ENCODE measurements at places on chromosomes 12 and 14.

DNA sequence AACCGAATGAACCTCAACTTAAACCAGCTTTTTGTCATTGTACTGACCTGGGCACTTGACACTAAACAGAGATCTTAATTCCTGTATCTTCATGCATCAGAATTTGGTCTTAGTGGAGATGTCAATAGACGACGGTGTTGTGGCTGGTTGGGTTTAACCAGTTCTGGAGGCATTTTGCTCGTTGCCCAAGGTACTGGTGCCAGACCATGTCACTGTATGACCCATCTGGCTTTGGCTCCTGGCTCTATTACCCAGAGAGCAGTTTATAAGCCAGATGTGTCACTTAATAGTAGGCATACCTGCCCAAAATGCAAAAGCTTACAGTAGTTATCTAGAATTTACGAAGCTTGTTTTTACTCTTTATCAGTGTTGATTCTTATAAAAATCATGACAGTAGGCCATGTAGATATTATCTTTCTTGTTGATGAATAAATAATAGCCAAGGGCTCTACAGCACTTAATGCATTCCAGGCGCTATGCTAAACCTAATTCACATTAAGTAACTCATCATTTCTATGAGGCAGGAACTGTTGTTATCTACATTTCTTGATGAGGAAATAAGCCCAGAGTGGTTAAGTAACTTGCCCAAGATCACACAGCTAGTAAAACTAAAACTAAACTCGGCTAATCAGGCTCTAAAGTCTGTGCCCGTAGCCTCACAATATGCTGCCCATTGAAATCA lies 179.7 kb upstream of the HIF1A start:
- no peak for DNase-seq

DNA sequence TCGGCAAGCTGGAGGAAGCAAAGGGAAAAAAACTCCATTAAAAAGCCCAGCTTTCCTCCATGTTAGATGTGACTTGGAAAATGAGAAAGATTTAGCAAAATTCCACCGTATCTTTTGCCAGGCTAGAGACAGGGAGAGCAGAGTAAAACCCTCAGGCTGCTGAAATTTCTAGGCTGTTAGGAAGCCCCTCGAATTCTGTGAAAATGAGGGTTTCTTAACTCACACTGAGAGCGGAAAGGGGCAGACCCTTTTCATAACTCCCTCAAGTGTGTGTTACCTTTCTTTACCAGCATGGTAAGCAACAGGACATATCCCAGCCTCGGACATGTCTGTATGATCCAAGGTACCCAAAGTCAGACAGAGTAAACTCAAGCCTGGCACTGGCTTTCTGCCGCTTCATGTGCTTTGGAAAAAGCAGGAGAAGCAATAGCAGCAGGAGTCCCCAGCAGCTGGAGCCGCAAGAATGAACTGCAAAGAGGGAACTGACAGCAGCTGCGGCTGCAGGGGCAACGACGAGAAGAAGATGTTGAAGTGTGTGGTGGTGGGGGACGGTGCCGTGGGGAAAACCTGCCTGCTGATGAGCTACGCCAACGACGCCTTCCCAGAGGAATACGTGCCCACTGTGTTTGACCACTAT lies at the start of gene RHOJ:
TSS of gene RHOJ (plus strand) at position 37 of the 637 bp plus-strand sequence. CDS start at position 464, 427 bp downstream.
- DNase-seq: no peak

DNA sequence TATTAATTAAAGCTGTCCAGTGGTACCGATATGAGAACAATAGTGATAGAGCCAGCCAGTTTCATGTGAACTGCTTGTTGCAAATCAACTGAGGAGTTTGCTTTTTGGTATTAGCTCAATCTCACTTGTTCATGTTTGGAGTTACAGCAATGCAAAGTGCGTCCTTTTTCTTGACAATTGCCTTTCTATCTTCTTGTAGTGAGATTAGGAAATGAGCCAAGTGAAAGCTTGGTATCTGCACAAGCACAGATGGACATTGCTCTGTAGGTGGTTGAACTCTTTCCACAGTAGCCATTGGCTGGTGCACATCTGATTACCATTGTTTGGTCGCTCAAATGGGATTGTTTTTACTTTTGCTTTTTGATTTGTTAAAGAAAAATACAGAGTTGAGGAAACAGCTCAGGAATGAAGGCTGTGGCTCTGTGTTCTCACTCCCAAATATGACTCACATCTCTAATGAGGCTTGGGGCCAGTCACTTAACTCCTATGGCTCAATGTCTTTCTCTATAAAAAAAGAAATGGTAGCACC lies 241.4 kb downstream of the BMP4 start:
- no peak for DNase-seq

GRCh38 chr12:26620907-26621306 lies 212.1 kb downstream of the ITPR2 start:
- DNase-seq: no peak

GRCh38 chr12:15839041-15839440 lies 43.1 kb upstream of the STRAP start:
- DNase-seq: no peak

DNA sequence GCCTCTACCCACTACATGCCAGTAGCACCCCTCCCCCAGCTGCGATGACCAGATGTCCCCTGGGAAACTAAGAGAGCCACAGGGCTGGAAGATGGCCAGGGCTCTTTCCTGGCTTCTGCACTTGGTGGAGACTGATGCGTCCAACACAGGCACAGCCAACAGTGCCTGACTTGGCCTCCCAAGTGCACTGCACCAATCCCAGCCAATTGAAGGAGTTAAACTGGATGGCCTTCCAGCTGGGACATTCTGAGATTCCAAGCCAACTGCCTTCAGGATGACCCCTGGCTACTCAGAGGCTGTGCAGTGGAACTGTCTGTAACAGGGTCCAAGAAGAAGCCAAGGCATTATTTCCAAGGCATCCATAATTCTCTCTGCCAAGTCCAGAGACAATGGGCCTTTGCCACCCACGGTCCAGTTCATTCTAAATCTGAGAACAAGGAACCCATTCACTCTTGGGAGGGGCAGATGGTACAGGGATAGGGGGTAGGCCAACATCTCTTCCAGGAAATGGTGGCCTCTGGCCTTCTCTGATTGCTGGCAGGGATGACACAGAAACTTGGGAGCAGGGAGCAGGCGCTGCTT lies 35.2 kb downstream of the PRIMA1 start:
- no peak for DNase-seq

DNA sequence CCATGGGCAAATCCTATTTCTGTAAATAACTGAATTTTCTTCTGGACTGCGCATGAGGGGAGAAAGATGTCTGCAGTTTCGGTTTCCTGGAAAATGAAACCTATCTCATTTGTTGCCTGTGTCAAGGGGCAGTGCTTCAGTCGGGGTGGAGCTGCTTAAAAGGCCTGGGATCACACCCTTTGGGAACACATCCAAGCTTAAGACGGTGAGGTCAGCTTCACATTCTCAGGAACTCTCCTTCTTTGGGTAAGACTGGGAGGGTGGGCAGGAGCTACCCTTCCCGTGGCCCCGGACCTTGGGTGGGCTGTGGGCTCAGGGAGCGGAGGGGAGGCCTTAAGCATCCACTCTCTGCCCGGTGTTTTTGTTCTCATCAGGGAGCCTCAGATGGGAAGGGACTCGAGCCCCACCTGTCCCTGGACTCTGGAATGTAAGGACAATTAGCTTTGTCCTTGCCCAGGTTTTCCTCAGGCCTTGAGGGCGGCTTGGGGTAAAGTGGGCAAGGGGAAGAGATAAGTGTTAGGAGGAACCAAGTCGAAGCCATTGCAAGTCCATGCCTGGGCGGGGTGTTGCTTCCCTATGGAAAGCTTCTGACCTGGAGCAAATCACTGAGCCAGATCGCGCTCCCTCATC lies at the start of gene IFI27:
TSS of gene IFI27 (plus strand) at position 185 of the 630 bp plus-strand sequence.
- DNase-seq: no peak

DNA sequence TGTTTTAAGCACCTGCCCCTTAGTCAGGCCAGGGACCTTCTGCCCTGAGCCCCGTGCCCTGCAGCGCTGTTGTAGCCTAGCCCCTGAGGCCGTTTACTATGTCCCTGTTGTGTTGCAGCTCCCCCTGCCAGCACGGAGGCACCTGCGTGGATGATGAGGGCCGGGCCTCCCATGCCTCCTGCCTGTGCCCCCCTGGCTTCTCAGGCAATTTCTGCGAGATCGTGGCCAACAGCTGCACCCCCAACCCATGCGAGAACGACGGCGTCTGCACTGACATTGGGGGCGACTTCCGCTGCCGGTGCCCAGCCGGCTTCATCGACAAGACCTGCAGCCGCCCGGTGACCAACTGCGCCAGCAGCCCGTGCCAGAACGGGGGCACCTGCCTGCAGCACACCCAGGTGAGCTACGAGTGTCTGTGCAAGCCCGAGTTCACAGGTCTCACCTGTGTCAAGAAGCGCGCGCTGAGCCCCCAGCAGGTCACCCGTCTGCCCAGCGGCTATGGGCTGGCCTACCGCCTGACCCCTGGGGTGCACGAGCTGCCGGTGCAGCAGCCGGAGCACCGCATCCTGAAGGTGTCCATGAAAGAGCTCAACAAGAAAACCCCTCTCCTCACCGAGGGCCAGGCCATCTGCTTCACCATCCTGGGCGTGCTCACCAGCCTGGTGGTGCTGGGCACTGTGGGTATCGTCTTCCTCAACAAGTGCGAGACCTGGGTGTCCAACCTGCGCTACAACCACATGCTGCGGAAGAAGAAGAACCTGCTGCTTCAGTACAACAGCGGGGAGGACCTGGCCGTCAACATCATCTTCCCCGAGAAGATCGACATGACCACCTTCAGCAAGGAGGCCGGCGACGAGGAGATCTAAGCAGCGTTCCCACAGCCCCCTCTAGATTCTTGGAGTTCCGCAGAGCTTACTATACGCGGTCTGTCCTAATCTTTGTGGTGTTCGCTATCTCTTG lies 7.6 kb downstream of the DLK1 start:
- DNase-seq: no peak

DNA sequence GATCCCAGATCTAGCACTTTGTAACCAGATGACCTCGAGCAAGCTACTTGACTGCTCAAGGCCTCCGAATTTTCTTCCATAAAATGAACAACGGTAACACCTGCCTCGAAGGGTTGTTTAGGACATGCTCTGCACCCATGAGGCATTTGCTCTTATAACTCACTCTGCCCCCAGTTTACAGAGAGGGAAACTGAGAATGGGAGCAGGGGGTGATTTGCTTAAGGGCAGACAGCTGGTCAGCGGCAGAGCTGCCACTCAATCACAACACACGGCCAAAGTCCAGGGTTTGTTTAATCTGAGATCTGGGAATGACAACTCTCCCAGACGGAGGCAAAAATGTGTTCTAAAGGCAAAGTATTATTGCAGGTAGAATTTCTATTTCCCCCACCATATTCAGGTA lies 156.3 kb downstream of the RIMBP2 start:
- no peak for DNase-seq

GRCh38 chr12:54555670-54556257 lies 6.4 kb downstream of the PDE1B start:
- DNase-seq: no peak

GRCh38 chr12:93115646-93116045 lies 186.6 kb upstream of the EEA1 start:
- DNase-seq: no peak

- no peak for DNase-seq
These were observed 144.7 kb downstream of the ALX1 start for GRCh38 chr12:85424581-85425348.

DNA sequence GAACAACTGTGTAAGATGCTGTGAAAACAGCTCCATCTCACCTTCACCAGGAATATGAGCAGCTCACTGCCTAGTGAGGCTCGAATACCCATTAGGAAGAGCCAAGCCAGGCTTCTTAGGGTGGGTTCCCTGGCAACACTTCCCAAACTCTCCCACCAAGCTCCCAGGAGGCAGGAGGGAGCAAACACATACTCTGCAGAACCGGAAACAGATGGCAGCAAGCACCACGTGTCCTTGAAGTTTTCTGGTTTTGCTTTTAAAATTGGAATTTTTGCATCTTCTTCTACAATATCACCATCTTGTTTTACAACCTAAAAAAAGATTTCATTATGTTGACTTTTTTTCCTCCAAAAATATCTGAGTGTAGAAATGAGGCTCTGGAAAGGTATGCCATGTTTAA lies 186.7 kb downstream of the ZFP36L1 start:
- DNase-seq: no peak

DNA sequence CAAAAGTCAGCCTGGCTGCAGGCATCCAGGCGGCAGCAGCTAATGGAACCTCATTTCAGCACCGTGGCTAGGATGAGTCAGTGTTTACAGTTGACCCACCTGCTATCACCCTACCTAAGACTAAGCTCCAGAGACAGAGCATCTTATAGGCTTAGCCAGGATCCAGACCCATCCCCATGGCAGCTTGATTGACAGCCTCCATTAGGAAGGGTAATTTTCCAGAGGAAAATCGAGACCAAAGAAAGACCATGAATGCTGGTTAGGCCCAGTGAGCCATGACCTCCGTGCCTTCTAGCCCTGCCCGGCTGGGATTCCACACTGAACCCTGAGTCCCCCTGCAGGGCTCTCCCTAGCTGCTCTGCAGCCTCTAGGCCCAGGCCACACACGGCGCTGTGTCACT lies 38.7 kb downstream of the TUNAR start:
- DNase-seq: no peak

- peak; percentile 41 for DNase-seq
These were observed 1.3 kb downstream of the DCAF5 start for GRCh38 chr14:69151458-69152180.

- no peak for DNase-seq
These were observed 760.3 kb downstream of the NOVA1 start for GRCh38 chr14:25837551-25837965.

- no peak for DNase-seq
These were observed 133.5 kb downstream of the BICD1 start for GRCh38 chr12:32240162-32240561.

DNA sequence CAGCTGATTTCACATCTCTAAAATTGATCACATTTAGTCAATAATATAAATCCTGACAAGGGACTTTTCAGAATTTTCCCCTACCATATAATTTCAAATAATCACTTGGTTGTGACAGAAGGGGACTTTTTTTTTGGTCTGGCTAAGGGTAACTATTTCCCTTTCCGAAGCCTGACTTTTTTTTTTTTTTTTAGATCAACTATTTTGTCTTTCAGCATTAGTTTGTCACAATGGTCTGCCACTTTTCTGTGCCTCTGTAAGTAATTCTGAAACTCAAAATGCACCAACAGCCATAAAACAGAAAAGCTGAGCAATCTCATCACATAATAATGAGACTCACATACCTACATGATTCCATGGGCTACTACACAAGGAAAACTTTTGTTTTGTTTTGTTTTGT lies 266.4 kb downstream of the SSPN start:
- DNase-seq: no peak

- DNase-seq: no peak
These were observed 369.3 kb downstream of the ETNK1 start for GRCh38 chr12:22994316-22994675.

GRCh38 chr12:76455582-76456345 lies 103.8 kb downstream of the OSBPL8 start:
- no peak for DNase-seq

- no peak for DNase-seq
These were observed 358.9 kb downstream of the PAWR start for GRCh38 chr12:79331870-79332269.

DNA sequence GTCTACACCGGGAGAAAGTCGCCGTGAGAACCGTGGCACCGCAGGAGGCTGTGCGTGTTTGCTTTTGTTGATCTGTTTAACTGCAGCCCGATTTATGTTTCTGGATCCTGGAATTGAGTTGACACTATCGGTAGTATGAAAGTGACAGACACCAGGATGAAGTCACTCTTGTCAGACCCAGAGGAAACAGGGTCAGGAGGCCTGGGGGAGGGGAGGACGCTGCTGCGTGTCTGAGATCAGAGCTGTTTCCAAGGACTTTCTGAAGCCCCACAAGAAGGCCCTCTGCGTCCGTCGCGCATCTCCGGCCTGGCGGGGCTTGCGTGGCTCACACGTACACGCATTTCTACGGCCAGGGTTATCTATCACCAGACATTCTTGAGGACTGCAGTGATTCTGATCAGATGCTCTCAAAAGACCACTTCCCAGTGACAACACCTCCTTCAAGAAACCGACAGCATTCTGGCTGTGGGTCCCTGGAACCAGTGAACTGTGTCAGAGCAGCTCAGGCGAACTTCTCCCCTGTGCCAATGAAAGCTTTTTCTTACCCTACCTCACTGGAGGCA lies 263.4 kb downstream of the ADGRD1 start:
- no peak for DNase-seq

Measured in stimulated activated CD8-positive, alpha-beta memory T cell treated with anti-CD3 and anti-CD28 coated beads, Interleukin-2, amount 100 ng/mL, for 1 hour (primary cell).